ENCODE measurements at places on chromosomes 5 and 9.

- DNase-seq = no peak
Measured at GRCh38 chr5:132456987-132457361, 33.6 kb downstream of the IRF1 start.

DNA sequence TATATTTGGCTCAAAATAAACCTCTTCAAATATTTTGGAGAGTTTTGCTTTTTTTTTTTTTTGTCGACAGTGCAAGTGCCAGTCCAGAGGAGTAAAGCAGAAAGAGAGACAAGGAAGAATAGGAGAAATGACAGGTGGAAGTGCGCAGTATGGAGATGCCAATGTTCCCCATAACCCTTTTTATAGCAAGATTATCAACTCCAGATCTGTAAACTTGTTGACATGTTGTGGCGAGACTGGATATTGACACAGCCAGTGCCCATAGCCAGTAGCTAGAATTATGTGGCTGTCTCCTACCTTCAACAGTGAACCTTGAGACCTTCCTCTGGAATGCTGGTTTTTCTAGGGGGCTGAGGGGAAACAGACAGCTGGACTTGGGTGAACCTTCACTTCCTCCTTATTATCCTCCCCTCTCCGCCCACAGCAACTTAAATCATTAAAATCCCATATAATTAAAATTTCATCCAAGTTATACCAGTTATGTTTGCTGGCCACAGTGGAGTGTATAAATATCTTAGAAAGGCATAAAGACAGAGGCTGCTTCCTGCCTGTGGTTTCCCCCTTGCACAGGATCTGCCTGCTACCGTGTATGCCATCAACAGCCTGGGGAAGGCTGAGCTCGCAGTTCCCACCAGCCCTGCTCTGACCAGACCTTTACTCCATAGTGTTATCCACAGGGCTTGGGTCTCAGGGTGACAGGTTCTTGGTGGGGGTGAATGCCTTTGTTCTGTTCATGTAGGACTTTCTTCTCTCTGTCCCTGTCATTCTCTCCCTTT, 112.3 kb upstream of the ANKH start:
- no peak for DNase-seq

DNA sequence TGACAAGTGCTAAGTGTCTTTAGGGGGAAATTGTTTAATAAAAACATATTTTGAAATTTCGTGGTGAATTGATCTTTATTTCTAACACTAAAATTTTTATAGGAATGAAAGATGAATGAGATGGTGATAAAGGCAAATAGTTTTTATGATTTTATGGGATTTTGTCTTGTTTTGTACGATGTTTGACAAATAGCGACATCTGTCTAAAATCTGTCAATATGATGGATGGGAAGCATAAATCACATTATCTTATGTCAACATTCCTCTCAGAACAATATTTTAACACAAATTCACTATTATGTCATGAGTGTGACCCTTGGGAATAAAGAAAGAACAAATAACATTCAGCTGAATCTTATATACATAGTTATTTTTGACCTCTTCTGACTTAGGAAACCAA, 852.0 kb upstream of the CDH6 start:
- no peak for DNase-seq

DNA sequence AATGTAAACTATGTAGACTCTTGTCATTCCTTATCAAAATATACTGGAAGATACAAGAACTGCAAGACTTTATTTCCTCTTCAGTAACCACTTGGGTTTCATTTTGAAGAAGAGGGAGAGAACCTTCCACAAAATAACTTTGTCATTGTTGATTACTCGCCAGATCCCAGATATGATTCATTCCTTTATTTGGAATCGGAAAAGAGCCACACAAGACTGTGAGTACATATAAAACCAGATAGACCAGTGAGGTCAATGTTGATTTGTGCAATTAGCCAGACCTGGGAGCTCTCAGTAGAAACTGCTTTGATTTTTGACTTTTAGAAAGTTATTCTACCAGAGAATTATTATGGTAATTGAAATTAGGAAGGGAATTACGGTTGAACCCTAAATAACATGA, 146.1 kb downstream of the TMEM167A start:
- DNase-seq = no peak

DNA sequence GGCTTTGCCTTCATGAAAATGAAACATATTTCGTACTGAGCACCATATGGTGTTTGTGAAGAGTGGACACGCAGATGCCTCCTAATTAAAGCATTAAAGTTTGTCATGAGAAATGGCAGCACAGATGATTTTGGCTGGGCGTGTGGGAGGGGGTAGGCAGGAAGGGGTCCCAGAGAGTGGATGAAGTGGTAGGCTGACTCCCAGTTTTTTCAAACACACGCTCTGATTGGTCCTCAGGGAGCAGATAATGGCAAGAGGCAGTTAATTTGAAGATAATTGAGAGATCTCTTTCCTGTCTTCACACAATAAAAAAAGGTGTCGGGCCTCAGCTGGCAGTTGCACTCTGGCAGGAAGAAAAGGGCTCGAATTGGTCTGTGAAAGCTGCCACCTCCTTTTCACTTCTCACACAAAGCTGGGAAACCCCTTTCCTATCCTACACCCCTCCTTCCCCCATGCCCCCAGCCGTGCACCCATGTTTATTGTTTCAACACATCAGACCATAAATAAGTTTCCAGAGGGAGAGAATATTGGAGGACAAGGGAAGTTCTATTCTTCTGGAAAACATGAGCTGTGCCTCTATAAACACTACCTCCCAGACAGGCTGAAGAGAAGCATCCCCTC, 429.6 kb downstream of the ARHGEF28 start:
- no peak for DNase-seq

DNA sequence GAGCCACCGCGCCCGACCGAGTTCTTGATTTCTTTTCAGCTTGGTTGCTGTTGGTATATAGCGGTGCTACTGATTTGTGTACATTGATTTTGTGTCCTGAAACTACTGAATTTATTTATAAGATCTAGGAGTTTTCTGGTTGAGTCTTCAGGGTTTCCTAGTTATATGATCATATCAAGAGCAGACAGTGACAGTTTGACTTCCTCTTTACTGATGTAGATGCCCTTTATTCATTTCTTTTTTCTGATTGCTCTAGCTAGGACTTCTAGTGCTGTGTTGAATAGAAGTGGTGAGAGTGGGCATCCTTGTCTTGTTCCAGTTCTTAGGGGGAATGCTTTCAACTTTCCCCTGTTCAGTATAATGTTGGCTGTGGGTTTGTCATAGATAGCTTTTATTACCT, 17.4 kb upstream of the LRRC19 start:
- DNase-seq = no peak

GRCh38 chr5:155914766-155915165, 412.2 kb upstream of the SGCD start:
- no peak for DNase-seq

GRCh38 chr5:158691631-158692255, 408.0 kb downstream of the EBF1 start:
- DNase-seq = no peak

GRCh38 chr9:89999176-89999533, 394.3 kb downstream of the GADD45G start:
- no peak for DNase-seq

GRCh38 chr5:20575571-20575970, 587.6 kb upstream of the CDH18 start:
- no peak for DNase-seq

DNA sequence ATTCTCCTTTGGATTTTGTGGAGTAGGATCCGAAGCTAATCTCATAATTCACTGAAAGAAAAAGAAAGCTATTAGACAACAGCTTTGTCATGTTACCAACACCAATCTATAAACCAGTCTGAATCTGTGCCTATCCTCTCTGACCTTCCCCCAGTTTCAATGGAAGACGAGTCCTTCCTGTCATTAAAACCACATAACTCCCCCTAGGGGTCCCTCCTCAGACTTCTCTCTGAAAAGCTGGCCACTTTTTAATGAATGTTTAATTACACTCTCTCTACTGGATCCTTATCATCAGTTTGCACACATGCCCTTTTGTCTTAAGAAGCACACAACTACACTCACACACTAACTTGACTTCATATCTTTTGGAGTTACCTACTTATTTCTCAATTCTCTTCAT, 98.0 kb upstream of the TSLP start:
- DNase-seq = no peak

- no peak for DNase-seq
Measured at GRCh38 chr5:96742538-96742937, 65.2 kb downstream of the ERAP1 start.

DNA sequence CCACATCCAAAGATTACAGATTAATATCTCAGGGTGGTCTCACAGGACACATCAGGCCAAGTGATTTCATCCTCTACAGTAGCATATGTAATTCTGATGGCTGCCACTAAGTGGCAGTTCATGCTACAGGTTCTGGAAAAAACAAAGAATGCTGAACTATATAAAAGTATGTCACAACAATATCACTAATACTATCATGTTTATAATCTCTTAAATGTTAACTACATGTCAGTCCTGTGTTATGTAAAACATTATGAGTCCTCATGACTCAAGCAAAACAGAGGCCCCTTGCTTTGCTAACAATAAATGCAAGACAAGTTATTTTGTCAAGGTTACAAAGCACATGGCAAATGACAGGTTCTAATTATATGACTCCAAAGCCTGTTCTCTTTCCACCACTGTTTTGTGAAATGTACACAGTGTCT, 233.2 kb downstream of the FBXL17 start:
- peak; percentile 18 for DNase-seq

DNA sequence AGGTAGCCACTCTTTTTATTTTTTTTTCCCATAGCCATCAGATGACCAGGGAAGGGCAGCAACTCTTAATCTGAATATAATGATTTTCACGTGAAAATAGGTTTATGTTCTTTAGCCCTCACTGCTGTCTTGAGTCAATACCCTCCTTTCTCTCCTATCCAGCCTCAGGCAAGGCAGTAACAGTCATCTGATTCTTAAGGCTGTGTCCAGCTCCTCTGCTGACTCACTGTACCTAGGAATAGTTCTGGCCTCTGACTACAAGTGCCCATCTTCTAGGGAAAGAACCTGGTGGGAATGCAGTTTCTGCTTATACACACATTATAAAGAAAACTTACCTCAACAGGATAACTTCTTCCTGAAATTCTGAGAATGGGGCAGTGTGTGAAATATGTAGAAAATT, 30.7 kb downstream of the DHX29 start:
- DNase-seq = no peak

DNA sequence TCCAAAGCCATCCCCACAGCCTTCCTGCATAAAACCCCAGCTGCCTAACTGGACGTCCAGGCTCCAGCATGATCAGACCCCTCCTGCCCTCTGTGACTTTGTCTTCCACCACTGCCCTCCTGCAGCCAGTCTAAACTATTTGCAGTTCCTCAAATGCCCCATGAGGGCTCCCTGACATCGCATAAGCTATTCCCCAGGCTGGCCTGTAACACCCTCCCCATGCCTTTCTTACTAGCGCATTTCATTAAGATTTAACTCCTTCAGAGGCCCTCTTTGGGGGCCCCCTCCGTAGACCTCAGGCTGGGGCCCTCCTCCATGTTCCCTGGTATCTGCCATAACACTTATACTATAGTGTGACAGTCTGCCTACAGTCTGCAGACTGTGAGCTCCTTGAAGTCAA, 15.5 kb upstream of the SMIM23 start:
- DNase-seq = no peak

Measured in GM13977 (cell line).